ENCODE measurements at places on chromosomes 5 and 9.

DNA sequence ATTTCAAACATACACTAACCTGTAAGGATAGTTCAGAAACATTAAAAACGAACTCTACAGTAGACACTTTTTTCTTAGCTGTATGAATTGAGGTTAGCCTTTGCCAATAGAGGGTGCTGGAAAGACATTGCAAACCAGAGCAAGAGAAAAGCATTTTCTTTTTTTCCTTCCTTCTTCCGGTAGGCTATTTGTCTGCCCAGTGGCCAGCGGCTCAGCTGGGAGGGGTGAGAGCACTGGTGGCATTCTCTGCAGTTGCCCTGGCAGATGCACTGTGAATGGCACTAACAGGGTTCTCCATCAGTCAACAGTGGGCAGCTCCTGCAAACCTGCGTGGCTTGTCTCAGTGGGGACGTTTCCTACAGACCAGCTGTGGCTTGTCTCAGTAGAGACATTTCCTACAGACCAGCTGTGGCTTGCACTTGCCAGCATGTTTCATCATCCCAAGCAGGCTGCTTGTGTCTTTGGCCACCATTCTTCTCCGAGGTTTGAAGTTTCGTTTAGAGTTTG lies 984.5 kb upstream of the CDH18 start:
- no peak for DNase-seq

- no peak for DNase-seq
Observed at GRCh38 chr9:124215368-124215910, 42.3 kb upstream of the NEK6 start.

DNA sequence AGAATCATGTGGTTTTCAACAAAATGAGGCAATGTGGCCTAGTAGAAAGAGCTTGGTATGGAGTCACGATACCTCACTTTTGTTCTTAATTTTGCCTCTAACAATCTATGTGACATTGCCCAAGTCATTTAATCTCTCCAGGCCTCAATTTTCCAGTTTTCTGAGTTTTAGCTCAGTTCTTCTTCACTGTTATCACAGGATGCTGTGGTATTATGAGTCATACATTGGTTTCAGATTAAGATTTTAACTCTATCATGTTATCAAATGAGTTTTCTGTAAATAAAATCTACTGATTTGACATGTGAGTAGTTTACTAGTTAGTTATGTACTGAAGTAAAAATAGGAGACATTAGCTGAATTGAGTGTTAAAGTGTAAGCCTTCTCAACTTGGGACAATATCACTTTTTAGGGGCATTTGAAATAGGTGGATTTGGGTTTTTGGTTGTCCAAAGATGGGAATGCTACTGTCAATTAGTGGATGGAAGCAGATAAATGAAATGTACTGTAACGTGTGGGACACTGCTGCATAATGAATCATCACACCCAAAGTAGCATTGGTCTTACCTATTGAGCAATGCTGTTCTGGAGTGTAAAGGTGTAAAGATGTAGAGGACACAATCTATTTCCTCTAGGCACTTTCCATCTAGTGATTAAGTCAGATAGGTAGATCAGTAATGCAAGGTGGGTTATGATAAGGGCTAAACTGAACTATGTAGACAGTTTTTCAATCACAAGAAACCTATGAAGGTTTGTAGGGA lies 73.3 kb downstream of the NNT start:
- DNase-seq: no peak

GRCh38 chr5:27377626-27378025 lies 339.2 kb upstream of the CDH9 start:
- DNase-seq: no peak

- DNase-seq: no peak
Observed at GRCh38 chr5:57780961-57781325, 298.3 kb upstream of the ACTBL2 start.

DNA sequence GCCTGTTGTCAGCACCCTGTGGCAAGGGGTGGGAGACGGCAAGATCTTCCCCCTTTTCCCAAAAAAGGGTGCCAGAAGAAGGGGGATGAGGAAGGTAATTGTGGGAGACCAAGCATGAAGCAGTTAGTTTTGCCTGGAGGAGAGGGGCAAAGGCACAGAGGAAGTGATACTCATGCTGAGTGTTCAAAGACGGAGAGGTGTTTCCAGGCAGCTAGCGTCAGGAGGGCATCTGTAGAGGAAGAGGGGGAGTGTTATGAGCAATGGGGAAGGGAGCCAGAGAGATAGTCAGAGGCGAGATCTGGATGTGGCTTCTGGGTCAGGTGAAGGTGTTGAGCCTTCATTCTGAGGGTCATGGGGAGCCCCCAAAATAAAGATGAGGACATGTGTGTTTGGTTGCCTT lies 26.9 kb upstream of the ADAM19 start:
- DNase-seq: no peak

DNA sequence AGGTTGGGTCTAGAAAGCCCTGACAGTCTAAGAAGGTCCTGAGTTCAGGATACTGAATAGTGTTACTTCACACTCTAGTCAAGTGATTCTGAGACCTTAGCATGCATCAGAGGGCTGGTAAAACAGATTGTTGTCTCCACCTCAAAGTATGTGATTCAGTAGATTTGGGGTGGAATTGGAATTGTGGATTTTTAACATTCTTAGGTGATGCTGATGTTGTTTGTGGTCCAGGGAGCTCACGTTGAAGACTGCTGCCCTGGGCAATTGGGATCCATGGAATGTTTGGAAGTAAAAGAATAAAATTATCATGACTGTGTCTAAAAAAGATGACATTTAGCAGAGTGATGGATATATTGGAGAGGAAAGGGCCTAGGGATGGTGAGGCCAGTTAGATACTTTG lies 75.6 kb downstream of the VCAN start:
- DNase-seq: no peak

DNA sequence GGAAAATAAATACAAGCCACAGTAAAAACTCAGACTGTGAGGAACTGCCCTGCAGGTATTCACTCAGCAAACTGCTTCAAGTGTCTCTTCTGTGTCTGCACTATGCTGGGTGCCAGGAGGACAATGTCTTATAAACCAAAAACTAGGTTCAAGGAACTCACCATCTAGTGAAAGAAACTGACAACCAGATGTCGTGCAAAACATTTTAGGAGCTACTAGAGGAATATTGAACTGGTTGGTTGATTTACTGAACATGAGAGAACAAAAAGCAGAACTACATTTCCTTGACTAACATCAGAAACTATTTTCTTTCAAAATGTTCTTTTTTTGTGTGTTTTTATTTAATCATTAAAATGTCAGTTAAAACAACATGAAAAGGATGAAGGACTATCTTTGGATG lies 35.2 kb downstream of the ZNF366 start:
- no peak for DNase-seq

GRCh38 chr9:113705306-113705927 lies 170.7 kb upstream of the ZNF618 start:
- no peak for DNase-seq

GRCh38 chr9:68470067-68470466 lies 70.6 kb downstream of the TMEM252 start:
- no peak for DNase-seq

GRCh38 chr5:125005266-125005665 lies 258.8 kb upstream of the ZNF608 start:
- no peak for DNase-seq

GRCh38 chr5:93120051-93120450 lies 461.0 kb downstream of the NR2F1-AS1 start:
- DNase-seq: no peak

GRCh38 chr5:133456933-133457402 lies 155.4 kb downstream of the FSTL4 start:
- DNase-seq: no peak

- DNase-seq: no peak
Observed at GRCh38 chr5:80668016-80668969, 13.5 kb upstream of the DHFR start.

- no peak for DNase-seq
Observed at GRCh38 chr5:44048276-44048984, 340.8 kb downstream of the FGF10 start.

GRCh38 chr5:112687306-112687705 lies 50.4 kb upstream of the APC start:
- DNase-seq: no peak

All from activated gamma-delta T cell (primary cell).